ENCODE measurements at places on chromosomes 12 and 14.

GRCh38 chr12:123057513-123058265 lies 77.2 kb downstream of the ARL6IP4 start:
- no peak for DNase-seq

GRCh38 chr12:45336331-45336730 lies 120.4 kb downstream of the ANO6 start:
- DNase-seq, result peak; percentile 36

GRCh38 chr14:33851931-33852330 lies 98.9 kb downstream of the EGLN3 start:
- no peak for DNase-seq

GRCh38 chr14:69096781-69097475 lies 56.0 kb downstream of the DCAF5 start:
- no peak for DNase-seq

DNA sequence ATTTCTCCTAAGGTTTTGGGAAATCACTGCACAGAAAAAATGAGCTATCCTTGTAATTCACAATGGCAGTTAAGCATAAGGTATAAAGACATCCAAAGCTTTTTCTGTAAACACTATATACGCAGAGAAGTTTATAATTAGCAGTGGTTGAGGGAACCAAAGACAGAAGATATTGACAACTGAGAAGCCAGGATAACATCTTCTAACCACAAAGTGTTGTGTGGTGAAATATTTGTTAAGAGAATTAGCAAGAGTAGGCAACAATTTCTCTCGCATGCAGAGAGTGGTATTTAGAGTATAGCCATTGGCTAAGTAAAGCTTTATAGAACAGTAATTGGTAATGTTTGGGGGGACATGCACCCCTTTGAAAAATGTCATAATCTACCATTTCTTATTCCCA lies 123.7 kb upstream of the USP15 start:
- no peak for DNase-seq

DNA sequence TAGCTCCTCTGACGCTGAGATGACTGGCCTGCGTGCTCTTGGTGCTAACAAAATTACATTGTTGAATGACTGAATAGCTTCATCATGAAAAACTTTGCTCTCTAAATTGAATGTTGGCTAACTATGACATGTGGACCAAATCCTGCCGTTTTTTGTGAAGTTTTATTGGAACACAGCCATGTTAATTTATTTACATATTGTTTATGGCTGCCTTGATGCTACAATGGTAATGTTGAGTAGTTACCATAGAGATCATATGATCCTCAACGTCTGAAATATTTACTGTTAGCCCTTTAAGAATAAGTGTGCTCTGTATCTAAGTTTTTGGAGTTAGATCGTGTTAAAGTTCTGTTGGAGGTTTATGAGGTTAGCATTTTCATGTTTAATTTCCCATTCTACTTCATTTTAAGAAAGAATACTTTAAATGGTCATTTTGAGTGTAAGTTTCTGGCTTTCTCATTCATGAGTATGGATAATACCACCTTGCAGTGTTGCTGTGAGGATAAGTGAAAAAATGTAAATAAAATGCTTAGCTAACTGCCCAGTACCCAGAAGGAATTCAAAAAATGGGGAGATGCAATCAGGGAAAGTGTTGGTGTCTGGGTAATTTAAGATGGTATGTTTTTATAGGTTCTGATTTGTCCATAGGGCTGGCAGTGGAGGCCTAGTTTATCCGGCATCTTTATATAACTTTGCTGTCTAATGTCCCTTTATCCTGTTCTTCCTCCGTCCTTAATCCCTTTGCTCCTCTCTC lies 35.3 kb downstream of the NUBPL start:
- DNase-seq, result no peak

- DNase-seq, result no peak
Measured at GRCh38 chr12:3468329-3468728, 22.7 kb upstream of the PRMT8 start.

DNA sequence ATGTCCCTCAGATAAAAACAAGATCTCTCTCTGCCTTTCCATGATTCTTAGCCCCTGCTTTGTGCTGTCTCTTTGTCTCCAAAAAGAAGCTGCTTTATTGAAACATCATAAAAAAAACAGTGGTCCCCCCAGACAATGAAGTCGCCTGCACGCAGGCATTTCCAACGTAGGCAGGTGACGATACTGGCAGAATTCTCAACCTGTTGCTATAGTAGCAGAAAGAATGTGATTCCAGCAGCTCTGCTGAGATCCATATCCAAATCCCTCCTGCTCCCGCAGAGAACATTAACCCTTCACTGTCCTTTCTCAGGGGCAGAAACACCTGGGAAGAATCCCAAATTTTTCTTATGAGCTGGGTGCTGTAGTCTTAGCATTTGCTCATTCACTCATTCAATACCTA lies 84.8 kb downstream of the STON2 start:
- no peak for DNase-seq

DNA sequence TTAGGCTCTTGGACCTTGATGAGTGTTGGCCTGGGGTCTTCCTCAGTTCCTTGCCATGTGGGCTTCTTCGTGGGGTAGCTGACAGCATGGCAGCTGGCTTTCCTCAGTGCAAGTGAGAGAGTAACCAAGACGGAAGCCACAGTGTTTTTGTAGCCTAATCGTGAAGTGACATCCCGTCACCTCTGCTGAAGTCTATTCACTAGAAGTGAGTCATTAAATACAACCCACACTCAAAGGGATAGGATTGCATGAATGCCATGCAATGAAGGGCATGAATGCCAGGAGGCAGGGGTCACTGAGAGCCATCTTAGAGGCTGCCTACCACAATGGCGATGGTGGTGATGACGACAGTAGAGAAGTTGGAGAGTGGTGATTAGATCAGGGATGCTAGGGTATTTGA lies 13.5 kb upstream of the ASIC1 start:
- DNase-seq, result no peak

- DNase-seq, result no peak
Measured at GRCh38 chr12:123762715-123763052, 583 bp downstream of the DNAH10 start.

DNA sequence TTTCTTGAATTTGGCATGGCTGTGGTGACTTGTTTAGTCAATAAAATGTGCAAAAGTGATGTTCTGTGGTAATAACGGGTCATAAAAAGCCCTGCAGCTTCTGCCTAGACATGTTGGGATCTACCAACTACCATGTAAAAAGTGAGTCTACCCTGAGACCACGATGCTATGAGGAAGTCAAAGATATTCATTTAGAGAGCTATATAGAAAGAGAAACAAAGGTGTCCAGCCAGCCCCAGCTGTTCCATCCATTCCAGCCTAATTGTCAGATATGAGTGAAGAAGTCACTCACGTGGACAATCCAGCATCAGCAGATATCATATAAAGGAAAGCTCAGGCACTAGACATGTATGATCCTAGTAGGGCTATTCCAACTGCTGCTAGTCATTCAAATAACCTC lies 117.2 kb upstream of the SSTR1 start:
- no peak for DNase-seq

- DNase-seq, result no peak
Measured at GRCh38 chr14:68307790-68308168, 485.1 kb downstream of the ZFP36L1 start.

GRCh38 chr14:55581342-55581771 lies 1.4 kb downstream of the KTN1 start:
- DNase-seq, result no peak

All from kidney capillary endothelial cell (primary cell).